NCI-H460 (cell line): ENCODE measurements at places on chromosomes 2 and 18.
A peak's percentile ranks its signal among the peaks of the same experiment; 100 is the strongest.

DNA sequence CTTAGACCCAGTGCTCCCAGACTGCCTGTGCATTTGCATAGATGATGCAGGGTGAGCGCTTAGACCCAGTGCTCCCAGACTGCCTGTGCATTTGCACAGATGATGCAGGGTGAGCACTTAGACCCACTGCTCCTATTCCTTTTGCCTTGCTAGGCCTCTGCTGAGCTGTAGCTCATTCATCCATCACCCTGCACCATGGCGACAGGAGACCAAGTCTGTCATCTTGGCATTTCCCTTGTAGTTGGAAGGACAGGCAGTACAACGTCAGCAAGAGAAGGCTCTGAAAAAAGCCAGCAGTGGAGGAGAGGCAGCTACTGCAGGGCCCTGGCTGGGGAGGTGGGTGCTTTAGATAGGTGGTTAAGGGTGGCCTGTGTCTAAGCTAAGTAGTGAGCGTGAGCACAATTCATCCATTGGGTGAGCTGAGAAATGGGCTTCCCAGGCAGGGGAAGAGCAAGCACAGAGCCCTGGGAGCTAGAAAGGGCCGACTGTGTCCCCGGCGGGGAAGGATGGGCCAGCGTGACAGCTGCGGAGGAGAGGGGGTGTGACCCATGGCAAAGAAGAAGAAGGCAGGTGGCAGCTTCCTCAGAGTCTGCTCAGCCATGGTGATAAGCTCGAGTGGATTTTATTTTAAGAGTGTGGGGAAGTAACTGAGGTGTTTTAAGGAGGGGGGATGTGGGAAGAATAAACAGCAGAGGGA, 108.8 kb downstream of the LPIN1 start:
- DNase-seq, result no peak

GRCh38 chr2:100767224-100767653, 52.7 kb upstream of the NPAS2 start:
- peak; percentile 42 for DNase-seq

DNA sequence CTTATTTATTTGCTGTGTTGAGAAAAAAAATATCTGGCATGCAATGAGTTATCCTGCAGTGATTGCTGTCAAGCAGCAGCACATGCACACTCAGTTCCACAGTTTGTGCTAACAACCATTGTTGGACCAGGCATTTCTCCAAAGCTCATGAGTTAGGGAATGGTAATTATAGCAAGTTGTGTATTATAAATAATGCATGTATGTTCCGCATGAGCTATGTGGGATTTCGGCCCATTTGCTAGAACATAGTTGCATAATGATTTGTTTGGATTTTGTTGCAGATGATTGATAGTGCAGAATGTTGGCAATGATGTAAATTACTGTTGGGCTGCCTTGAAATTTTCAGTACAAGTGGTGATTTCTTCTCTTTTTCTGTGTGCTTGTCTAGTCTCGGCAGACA, 10.7 kb downstream of the KCNJ3 start:
- DNase-seq, result no peak

DNA sequence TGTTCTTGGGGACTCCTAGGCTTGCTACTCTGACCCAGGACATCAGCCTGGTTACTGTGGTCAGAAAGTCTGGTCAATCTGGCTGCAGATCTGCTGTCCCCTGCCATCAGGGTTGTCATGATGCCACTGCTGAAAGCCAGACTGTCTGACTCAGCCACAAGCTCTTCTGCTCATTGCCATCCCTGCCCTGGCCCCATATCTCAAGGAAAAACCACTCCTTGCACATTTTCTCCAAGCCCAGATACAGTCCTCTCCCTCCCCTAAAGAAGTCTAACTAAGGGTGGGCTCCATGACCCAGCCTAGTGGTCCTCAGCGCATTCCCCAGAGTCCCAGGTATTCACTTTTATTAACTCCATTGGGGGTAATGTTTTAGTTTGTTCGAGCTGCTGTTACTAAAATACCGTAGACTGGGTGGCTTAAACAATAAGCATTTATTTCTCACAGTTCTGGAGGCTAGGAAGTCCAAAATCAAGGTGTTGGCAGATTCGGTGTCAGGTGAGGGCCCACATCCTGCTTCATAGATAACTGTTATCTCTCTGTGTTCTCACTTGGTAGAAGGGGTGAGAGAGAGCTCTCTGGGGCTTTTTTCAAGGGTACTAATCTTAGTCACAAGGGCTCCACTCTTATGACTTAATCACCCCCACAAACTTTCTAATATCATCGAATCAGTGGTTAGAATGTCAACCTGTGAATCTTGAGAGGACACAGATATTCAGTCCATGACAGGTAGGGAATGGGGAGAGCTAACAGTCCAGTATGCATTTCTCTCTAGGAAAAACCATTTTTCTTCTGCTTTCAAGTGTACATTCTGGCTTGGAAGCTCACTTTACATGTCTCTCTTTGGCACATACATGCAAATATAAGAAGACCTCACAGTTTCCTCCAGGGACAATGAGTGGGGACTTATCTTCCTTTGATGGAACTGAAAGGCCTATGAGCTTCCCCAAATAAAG, 94.8 kb upstream of the CXCR4 start:
- no peak for DNase-seq

GRCh38 chr18:5707586-5707985, 163.8 kb upstream of the EPB41L3 start:
- DNase-seq, result no peak

DNA sequence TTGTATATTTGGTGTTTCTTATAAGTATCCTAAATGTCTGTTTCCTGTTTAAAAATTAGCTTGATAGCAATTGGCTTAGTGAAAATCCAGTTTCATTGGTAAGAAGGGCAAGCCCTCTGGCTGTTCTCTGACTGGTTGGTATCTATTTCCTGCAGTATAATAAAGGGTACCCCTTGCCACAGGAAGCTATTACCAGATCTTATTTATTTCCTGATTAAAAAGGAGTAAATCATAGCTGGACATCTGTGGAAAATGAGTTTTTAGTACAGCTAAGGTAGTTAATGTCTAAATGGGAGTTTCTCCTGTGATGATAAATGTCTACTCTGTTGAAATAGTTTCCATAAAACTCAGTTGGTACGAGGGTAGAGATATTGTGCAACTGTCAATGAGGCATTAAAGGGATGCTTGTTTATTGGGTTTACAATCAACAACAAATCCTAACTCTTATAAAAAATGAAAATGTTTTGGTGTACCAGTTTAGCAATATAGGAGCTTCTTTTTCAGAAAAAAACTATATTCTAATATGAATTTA, 58.7 kb downstream of the FASTKD2 start:
- no peak for DNase-seq

DNA sequence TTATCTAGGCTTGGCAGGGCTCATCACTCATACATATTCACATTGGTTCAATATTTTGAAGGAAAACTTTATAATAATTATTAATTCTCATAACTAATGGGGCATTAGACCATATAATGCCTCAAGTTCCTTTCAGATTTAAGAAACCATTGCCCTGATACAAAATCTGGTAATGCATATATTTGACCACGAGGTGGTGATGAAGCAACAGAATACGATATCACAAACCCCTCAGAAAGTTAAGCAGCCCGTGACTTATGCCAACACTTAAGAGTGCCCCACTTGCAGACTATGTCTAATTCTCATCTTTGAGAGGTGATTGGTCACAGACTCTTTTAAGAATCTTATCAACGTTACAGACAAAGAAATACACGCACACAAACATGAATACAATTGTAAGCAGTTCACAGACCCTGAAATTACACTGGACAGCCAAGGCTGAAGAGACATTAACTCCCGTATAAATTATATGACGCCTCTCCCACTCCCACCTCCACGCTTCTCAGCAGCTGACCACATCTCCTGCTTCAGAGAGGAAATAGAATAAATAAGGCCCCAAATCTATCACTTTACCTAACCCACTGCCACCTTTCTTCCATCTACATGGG, 20.7 kb upstream of the DNAH6 start:
- peak; percentile 64 for DNase-seq
